Spinal cord (tissue), 10 donors: ENCODE measurements at places on chromosomes 11 and 22. TPM values are rescaled to one million over a fixed set of nuclear protein-coding genes. Genes with fewer than 3 reads are reported as not detected.

PTPN5 gene
- 18.0 TPM for total RNA-seq

MS4A14 gene
- 0.55 TPM for total RNA-seq

RTN4R gene
- 7.8 TPM for total RNA-seq

HBB gene
- 1,170 TPM for total RNA-seq

THRSP gene
- 0.20 TPM for total RNA-seq

DNA sequence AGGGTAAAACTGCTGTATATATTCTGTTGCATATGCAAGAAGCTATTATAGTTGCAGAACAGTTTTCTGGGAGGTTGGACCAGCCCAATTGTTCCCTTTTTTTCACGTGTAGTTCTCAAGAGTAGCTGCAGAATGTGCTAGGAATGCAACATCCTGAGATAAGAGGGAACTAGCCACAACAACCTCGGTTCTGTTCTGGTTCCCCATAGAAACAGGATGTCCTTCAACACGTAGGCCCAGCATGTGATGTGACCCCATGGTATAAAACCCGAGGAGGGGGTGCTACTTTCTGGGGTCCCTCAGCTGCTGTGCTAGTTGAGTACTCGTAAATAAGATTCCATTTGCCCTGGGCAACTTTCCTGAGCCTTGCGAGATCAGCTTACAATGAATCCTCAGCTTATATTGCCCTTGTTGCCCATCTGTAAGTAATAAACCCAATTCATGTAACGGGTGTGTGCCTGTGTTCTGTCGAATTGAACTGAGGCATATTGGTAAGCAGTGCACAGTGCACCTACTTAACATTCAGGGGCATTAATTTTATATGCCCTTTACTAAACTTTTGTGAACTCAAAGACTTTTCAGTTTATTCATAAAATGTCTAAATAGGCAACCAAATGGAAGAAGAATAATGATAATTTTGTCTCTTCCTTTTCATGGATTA is 23.0 kb upstream of the TRAF6 start:
- no peak overlapping the region for H3K27ac ChIP-seq
- no peak for DNase-seq
- no peaks in the 10 kb centered on the region for H3K36me3 ChIP-seq
- no peaks in the 10 kb centered on the region for H3K4me1 ChIP-seq
- no peak overlapping the region for H3K4me3 ChIP-seq

LBHD1 gene
- 2.9 TPM for total RNA-seq

GRCh38 chr11:117315285-117316196 is 515 bp downstream of the BACE1 start:
- peak overlapping the region; percentile 33 for H3K27ac ChIP-seq
- no peak for DNase-seq

DNA sequence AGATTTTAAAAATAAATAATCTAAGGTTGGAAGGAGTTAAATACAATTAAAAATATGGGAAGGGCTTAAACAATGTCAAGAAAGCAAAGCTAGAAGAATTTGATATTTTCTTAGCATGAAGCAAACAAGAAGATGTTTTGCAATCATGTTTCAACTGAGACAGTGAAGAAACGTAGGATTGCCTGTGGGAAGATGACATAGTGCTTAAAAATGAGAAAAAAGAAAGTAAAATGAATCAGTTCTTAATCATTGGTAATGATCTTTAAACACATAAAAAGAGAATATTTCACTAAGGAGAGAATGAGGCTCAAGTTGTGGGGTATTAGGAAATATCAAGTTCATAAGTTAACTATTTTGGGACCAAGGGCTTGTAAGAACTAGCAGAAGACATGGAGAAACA is 855.0 kb downstream of the METTL15 start:
- no peaks in the 10 kb centered on the region for H3K36me3 ChIP-seq
- H3K4me1 ChIP-seq, result no peaks in the 10 kb centered on the region
- no peak for DNase-seq

MS4A4E gene
- 1.5 TPM for total RNA-seq

IGF2 gene
- total RNA-seq, result 132 TPM

DHCR7 gene
- total RNA-seq, result 42.3 TPM

DNA sequence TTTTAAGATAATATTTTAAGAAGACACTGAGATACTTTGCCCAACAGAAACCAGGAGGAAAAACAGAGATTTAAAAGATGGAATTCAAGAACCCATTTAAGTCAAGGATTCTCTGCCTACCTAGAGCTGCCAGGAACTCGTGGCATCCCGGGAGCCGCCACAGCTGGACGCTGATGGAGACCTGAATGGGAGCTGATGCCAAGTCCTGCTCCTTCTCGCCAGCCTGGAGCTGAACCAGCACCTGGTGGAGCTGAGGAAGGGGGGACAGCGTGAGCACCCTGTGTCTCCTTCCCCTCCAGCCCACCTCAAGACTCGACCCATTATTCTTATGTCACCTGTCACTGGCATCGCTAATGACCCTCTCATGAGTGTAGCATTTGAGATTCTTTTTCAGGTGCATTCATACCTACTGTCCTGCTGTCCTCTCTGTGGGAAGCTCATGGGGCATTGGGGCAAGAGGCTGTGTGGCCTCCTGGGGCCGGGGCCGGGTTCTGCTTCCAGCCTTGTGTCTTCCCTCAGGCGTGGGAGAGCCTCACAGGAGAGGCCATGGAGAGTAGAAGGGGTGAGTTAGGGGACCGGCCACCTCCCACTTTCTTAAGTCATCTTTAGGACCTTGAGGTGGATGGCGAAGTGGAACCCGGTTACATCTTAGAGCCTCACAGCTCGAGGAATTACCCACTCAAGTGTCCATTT is 70.8 kb upstream of the PITPNB start:
- peaks cover 75% of the 10 kb centered on the region for H3K36me3 ChIP-seq
- no peak for DNase-seq
- no peak overlapping the region for H3K27ac ChIP-seq
- H3K27me3 ChIP-seq, result no peaks in the 10 kb centered on the region
